ENCODE measurements at places on chromosomes 1 and 21. TPM values are rescaled to one million over a fixed set of nuclear protein-coding genes. Genes with fewer than 3 reads are reported as not detected.

Gene SH2D2A
- total RNA-seq = not detected

Gene USP25
- total RNA-seq = 92.3 TPM

Gene RNU1-1
- total RNA-seq = under 0.01 TPM

Gene MFAP2
- 14.7 TPM for total RNA-seq

Gene PLA2G2D
- total RNA-seq = not detected

Gene P3H1
- total RNA-seq = 21.9 TPM

Gene LPAR3
- total RNA-seq = not detected

Gene SLC6A17
- total RNA-seq = 27.2 TPM

Gene LAPTM5
- total RNA-seq = 4.1 TPM

Gene RBM11
- total RNA-seq = 12.8 TPM

Gene KRTAP21-2
- not detected for total RNA-seq

Gene ZBTB37
- total RNA-seq = 65.7 TPM

Gene CHODL
- 2.8 TPM for total RNA-seq

Gene METTL18
- total RNA-seq = 7.2 TPM

Gene FCAMR
- not detected for total RNA-seq

Gene PKLR
- not detected for total RNA-seq

Gene TMEM52
- total RNA-seq = 1.3 TPM

Gene MSH4
- 1.9 TPM for total RNA-seq

Gene CFHR1
- 0.31 TPM for total RNA-seq

Gene FAM167B
- not detected for total RNA-seq

Gene CLIC6
- not detected for total RNA-seq

Gene ZNF683
- not detected for total RNA-seq

Gene CCDC30
- 23.5 TPM for total RNA-seq

Gene SYT6
- 21.3 TPM for total RNA-seq

Gene FMO2
- total RNA-seq = under 0.01 TPM

Gene GPR25
- not detected for total RNA-seq

Gene GPR157
- total RNA-seq = under 0.01 TPM

Gene F3
- 26.9 TPM for total RNA-seq

Gene GJA4
- total RNA-seq = 1.6 TPM

Gene KLHL12
- total RNA-seq = 35.1 TPM

Gene ERICH3
- total RNA-seq = 36.9 TPM

Gene ETS2
- 10.3 TPM for total RNA-seq

Gene NES
- 29.7 TPM for total RNA-seq

Gene DFFB
- 15.3 TPM for total RNA-seq

Gene ARV1
- total RNA-seq = 12.8 TPM

Gene PADI4
- total RNA-seq = not detected

Gene FCGR3A
- total RNA-seq = 4.1 TPM

Gene CNKSR1
- total RNA-seq = 7.2 TPM

Gene ACADM
- total RNA-seq = 79.5 TPM

Gene IFNLR1
- under 0.01 TPM for total RNA-seq

Gene SMCP
- total RNA-seq = not detected

Gene AADACL3
- total RNA-seq = not detected

Gene KLHDC7A
- total RNA-seq = not detected

Gene C1orf53
- 1.3 TPM for total RNA-seq

Gene RGS8
- 10.3 TPM for total RNA-seq

Gene CATSPERE
- 0.94 TPM for total RNA-seq

Gene LORICRIN
- not detected for total RNA-seq

Gene APCS
- not detected for total RNA-seq

Gene SPRR5
- total RNA-seq = not detected

Gene TSPAN1
- total RNA-seq = not detected

Gene MXRA8
- total RNA-seq = 9.1 TPM

Gene PGM1
- total RNA-seq = 17.8 TPM

Gene WDR64
- not detected for total RNA-seq

Gene NUP210L
- total RNA-seq = 0.31 TPM

Gene GNAT2
- total RNA-seq = not detected

Gene FAM177B
- total RNA-seq = not detected

All from parietal lobe (tissue), 2 donors.